WTC11 (cell line): ENCODE measurements at places on chromosomes 7 and 10.
A peak's percentile ranks its signal among the peaks of the same experiment; 100 is the strongest.

- no peak for DNase-seq
Measured at GRCh38 chr7:36161996-36162395, 8.9 kb downstream of the EEPD1 start.

DNA sequence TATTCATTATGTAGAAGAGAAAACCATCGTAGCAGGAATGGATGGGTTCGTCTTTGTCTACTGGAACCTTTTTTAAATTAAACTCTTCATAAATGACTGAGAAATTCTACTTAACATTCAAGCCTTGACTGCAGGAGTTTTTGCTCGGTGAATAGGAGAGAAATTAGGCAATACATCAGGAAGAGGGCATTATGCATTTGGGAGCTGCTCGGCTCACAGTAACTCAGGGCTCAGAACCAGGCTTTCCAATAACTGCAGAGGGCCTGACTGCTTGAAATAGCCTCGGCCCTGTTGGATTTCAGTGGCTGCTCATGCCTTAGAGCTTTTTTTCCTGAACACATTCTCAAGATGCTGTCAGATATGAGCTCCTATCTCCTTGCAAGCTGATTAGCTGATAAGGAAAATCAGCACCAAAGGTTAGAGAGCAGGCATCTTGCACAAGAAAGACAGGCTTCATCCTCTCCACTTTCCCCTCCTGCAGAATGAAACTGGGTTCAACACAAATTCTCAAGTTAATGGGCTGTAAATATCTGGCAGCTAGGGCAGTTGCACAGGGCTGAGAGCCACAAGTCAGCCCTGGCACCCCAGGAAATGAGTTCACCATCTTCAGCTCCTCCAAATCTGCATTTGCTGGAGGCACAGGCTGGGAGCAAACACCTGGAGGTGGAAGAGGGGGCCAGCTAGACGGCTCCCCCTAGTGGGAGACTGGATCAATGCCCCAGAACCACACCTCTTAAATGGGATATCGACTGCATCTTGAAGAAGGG lies 24.3 kb downstream of the TECTB start:
- peak; percentile 79 for DNase-seq

DNA sequence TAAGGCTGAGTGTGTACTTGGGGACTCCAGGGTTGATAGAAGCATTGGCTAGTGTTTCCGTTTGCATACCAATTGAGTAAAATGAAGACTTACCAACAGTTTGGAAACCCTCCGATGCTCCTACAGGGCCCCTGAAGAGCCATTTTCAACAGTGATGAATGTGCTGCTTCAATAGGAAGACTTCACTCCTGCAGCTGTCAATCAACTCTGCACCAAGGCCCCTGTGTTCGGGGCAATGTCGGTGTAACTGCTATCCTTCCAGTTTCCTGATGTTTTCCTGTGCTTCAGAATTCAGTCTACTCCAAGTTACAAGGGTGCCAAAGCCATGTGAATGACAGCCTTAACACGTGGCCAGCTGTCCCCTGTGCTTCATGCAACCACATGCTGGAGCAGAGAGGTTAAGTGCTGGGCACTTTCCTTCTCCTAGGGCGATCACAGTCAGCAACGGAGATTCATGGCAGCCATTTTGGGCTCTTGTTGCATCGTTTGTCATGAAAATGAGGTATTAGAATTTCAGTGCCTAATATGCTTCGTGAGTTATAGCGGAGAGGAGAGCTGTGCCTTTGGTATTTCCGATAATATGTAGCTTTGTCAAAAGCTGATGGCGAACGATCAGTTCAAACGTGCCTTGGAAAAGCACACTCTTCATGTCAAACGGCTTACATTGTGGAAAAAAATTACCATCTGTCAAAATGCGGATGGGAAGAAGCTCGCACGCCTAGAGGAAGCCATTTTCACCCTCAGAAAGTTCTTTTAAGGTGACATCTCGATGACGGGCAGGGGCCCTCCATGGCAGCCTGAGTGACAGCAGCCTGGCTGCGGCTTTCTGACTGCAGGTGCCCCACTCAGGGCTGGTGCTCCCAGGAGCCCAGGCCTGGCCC lies 287.8 kb downstream of the ACTR3B start:
- no peak for DNase-seq

- no peak for DNase-seq
Measured at GRCh38 chr7:130095812-130096211, 25.5 kb downstream of the KLHDC10 start.

DNA sequence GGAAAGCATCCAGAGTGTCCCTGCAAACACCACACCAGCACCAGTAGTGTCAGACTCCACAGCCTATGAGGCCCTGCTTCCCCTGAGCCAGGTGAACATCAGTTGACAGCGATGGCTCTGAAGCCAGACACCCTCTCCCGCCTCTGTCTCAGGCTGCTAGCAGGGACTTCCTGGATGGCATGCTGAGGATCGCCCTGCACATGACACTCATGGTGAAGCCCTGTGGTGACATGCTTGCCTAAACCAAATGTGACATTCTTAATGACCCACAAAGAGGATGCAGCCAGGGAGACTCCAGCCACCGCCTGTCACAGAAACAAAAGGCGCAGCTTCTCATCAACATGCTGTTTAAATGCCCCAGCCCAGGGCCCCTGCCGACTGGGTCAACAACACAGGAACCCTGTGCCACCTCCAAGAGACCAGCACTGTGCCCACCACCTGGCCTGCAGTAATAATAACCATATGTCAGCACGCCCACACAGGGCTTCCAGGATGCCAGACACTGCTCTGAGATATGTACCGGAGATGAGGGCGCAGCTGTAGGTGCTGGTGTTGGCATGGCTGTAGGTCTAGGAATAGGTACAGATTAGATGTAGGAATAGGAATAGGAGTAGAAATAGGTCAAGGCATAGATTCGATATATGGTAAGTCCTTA lies 81.3 kb downstream of the GRID1 start:
- no peak for DNase-seq

- no peak for DNase-seq
Measured at GRCh38 chr7:75836798-75837197, 23.2 kb upstream of the CCL24 start.

DNA sequence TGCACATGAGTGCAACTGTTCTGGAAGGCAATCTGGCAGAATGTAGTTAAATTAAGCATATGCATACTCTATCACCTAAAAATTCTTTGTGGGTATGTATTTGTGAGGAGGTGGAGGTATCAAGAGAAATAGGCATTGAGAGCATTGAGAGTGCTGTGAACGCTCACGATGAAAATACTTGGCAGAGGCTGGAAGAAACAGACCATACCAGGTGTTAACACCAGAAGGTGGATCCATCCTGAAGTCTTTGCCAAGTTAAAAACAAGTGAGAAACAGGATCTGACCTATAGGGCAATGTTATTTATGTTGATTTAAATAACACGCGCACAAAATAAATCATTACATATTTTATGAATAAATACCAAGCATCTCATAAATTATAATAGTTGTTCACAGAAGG lies 311.6 kb downstream of the PCLO start:
- DNase-seq = no peak

DNA sequence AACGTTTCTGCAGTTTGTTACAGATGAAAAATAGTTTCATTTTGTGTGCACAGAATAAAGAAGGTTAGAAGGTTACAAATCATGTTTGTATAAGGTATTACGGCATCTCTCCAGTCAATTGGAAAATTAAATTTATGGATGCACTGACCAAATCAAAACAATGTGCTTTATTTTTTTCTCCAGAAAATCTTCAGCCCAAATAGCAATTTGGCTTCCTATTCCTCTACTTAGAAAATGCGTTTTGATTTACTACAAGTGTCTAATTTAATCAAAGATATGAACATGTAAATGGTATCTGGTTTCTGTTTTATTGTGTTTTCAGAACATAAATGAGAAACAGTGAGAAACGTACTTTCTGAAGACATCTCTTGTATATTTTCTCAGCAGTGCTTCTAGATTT lies 63.4 kb downstream of the AGMO start:
- no peak for DNase-seq

DNA sequence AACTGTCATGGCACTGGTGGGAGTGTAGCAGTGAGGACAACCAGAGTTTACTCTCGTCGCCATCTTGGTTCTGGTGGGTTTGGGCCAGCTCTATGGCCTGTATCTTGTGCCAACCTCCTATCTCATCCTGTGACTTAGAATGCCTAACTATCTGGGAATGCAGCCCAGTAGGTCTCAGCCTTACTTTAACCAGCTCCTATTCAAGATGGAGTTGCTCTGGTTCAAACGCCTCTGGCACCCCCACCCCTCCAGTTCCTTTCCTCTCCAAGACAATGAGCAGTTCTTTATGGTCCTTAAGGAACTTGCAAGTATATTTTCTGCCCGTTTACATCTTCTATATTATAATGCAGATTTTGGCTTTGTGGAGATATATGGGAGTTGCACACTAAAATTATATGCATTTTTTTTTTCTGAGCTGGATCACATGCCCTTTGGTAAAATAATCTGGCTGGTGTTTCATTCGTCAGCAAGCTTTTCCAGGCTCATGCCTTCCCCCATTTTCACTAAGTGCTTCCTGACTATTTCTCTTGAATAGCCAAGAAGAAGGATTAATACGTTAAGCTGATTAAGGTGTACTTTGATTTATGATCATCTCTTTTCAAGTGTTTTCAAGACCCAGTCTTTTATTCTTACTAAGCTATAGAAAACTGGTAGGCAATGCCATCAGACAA lies 11.2 kb upstream of the WIPF3 start:
- no peak for DNase-seq

GRCh38 chr10:30357075-30357801 lies 8.2 kb upstream of the MTPAP start:
- DNase-seq = no peak

DNA sequence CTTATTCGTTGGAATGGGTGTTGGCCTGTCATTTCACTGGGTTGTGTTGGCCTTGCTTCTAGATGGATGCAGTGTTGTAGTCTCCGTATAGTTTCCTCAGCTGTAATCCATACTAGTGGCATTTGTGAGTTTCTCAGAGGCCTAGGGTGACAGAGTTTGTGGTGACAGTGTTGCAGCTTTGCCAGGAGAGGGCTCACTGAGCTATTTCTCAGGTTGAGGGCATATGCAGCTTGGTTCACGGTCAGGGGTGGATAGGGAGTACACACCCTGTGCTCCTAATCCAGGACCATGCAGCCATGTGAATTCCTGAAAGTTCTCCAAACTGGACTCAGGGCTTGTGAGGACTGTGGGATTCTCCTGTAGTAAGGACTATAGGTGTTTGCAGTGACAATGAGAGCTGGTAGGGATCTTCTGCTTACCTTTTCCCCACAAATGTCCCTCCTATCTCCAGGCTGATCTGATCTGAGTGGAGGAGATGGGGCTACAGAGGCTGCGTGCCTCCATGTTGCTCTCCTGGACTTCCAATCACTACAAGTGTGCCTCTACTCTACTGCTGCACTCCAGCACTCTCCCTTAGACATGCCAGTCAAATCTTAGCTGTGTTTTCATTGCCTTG lies 229.0 kb downstream of the STK31 start:
- DNase-seq = peak; percentile 57

DNA sequence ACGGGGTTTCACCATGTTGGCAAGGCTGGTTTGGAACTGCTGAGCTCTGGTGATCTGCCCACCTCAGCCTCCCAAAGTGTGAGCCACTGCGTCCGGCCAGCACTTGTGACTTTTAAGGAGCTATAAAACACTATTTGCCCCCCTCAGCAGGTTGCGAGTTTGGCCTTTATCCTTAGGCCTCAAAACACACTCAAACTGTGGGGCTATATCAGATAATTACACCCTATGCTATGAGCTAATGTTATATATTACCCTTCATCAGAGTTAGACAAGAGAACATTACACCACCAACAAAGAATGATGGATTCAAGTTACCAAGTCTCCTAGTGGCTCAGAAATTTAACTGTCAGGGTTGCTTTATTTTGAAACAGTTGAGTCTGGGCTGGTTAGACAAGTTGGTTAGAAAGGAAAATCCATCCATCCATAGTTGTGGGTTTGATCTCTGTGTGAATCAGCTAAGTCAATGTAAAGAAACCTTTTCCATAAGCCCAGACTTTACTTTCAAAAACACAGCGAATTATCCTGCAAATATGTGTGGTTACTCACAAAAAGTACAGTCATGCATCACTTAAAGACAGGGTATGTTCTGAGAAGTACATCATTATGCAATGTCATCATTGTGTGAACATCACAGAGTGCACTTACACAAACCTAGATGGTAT lies 115.8 kb downstream of the SEMA3D start:
- DNase-seq = no peak

DNA sequence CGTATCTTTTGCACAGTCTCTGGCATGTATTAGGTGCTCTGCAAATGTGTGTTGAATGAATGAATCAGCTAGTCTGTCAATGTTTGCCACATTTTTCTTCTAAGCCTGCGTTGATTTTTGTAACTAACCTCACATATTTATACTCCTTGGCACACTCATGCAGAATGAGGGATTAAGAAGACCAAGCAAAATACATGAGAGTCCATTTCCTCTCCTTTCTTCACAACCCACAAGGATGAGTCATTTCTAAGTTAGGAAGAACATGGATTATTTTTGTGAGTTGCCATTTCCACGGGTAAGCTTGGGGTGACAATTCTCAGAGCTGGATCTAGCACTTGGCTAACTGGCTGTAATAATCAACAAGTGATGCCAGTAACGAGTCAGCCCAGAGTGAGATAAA lies 158.8 kb downstream of the TWIST1 start:
- DNase-seq = no peak

DNA sequence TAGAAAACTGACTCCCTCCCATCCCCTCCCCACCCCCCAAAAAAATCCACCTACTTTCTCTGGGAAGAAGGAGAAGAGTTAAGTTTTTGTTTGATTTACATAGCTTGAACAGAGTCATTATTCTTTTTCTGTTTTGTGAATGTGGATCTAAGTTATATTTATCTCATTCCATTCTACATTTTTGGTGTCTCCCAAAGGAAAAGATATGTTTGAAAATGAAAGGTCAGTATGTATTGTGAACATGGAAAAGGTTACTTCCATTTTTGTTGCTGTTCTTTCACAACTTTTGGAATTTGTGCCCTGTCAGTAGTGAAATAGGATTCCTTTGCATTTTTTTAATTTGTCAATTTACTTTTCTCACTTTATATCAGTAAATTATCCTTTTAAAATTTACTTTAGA lies 547.9 kb downstream of the SUGCT start:
- DNase-seq = no peak

GRCh38 chr10:96971324-96971723 lies 139.2 kb downstream of the LCOR start:
- DNase-seq = no peak

DNA sequence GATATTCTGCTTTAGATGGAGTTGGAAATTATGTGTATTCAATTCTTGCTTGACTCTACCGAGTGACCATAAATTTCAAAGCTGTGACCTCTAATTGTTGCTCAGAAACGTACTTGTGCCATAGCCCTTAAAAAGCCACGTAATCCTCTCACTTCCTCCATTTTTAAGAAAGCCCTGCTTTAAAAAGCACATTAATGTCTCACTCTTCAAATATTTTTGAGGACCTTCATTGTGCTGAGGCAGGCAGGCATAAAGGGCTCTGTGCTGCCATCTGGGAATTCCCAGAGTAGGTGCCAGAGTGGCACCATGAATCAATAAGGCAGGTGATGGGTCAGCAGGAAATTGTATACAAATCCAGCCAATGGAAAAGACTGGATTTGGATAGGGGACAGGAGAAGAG lies 97.7 kb upstream of the FAM204A start:
- DNase-seq = no peak

- no peak for DNase-seq
Measured at GRCh38 chr7:30062587-30062986, 34.4 kb downstream of the PLEKHA8 start.

GRCh38 chr7:155303897-155304296 lies 6.2 kb downstream of the INSIG1 start:
- no peak for DNase-seq

- no peak for DNase-seq
Measured at GRCh38 chr10:89164080-89164479, 43.0 kb downstream of the CH25H start.
